Ureter (tissue), 1 donor: ENCODE measurements at places on chromosomes 6 and 20. TPM values are rescaled to one million over a fixed set of nuclear protein-coding genes. Genes with fewer than 3 reads are reported as not detected.
A peak's percentile ranks its signal among the peaks of the same experiment; 100 is the strongest.

GRCh38 chr6:43493230-43493629, 15.9 kb downstream of the TJAP1 start:
- DNase-seq, result no peak

GRCh38 chr6:136604928-136605510, 54.8 kb upstream of the MAP7 start:
- DNase-seq, result no peak

GRCh38 chr6:21845439-21846140, 252.0 kb downstream of the SOX4 start:
- no peak for DNase-seq

- DNase-seq, result no peak
Observed at GRCh38 chr6:89047473-89047872, 33.1 kb upstream of the PNRC1 start.

DNA sequence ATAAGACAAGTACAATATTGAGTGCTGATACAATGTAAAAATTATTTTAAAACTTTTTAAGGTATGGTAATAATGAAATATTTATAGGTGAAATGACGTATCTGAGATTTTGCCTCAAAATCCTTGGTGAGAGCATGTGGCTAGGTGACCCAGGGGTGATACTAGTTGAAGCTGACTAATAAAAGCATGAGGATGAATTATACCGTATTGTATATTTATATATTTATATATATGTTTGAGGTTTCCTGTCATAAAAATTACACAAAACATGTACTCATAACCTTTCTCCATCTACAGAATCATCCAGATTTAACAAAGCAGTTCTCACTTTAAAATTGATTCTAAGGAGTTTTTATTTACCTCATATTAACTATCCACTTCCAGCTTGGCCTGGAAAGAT, 358.1 kb downstream of the CDKAL1 start:
- no peak for DNase-seq

DNA sequence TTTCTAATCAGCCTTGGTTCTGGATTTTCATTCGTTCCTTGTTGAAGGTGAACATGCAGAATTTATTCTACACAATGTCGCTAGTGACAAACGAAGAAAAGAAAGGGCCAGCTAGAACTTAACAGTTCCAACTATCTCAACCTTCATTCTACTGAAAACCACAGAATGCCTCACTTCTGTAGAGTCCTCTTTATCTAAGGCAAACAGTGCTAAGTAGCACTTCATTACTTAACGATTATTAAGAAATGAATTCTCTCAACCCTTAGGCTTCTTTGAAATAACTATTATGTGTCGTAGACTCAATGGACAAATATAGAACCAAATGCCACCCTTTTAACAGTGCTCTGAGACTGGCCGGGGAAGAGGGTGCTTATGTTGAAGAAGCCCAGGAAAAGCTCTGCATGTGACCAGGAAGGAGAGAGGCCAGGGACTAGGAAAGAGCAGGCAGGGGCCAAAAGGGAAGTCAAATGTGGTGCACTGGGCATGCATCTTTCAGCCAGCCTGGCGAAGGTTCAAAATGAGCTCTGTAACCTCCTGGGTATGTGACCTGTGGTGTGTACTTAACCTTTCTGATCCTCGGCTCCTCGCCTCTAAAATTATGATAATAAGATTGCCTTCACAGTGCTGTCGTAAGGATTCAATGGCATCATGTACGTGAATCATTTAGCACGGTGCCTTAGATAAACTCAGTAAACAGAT, 55.4 kb upstream of the BMP2 start:
- DNase-seq, result no peak

TOX2 gene
- total RNA-seq, result 3.9 TPM

GRCh38 chr6:136067731-136068341, 182.3 kb downstream of the MTFR2 start:
- no peak for DNase-seq

- no peak for DNase-seq
Observed at GRCh38 chr20:38346247-38346651, at the start of gene LBP. Gene LBP, plus strand, starts transcription at chr20:38346482. Its CDS starts 35 bp downstream, at chr20:38346517.

DNA sequence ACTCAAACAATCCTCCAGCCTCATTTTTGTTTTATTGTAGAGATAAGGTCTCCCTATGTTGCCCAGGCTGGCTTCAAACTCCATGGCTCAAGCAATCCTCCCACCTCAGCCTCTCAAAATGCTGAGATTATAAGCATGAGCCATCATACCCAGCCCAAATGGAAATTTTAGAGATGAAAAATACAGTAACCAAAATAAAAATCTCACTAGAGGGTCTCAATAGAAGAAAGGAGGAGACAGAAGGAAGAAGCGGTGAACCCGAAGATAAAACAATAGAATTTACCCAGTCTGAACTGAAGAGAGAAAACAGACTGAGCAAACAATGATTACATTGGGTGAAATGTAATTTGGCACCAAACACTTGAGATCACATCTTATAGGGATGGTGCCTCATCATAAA, 16.7 kb upstream of the OLIG3 start:
- DNase-seq, result no peak

- DNase-seq, result no peak
Observed at GRCh38 chr6:28856620-28857005, 67.2 kb downstream of the TRIM27 start.

SAPCD1 gene
- total RNA-seq, result 2.8 TPM

DNA sequence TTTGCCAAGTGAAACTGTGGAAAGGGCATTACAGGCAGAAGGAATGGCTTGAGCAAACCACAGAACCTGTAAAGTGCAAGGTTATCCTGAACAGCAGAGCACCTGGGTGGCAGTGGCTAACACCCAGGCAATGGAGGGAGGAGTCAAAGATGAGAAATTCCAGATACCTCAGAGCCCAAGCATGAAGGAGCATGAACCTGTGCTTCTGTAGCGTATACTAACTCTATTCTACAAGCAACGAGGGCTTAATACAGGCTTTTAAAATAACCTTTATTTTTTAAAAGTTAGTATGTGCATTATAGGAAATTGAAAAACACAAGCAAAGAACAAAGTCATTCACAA, 77.0 kb downstream of the CNBD2 start:
- no peak for DNase-seq

WDR46 gene
- 53.8 TPM for total RNA-seq

FRK gene
- 11.5 TPM for total RNA-seq

DNA sequence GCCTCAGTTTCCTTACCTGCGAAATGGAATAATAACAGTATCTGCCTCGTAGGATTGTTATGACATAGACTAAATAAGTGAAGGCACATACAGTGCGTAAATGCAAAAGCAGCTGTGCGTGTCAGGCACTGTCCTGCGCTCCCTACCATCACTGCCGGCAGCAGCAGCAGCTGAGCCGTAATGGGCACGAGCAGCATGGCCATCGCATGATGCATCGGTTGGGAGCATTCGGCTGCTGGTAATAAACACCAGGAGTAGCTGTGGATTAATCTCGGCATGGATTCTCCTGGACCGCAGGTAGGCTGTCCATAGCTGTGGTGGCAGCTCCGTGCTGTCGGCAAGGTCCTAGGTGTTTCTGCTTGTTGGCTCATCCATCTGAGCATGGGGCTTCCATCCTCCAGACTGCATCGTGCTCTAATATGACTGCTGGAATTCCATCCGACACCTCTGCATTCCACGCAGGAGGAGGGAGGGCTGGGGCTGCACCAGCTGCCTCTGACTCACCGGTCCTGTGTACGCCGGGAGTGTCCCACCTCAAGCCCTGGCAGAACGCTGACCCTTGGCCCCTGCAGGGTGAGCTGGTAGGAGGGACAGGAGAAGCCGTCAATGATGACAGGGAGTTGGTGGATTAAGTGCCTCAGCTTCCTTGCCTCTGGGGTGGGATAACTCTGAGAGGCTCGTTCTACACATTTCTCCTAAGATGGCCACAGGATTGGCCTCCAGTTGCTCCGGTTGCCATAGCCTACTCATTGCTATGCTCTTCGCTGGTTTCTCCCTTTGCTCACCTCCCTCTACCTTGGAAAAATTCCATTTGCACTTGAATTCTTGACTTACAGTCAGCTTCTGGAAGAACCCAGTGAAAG, 100.9 kb upstream of the PMEPA1 start:
- no peak for DNase-seq

NOTCH4 gene
- total RNA-seq, result 19.4 TPM

SLC22A7 gene
- total RNA-seq, result not detected

- no peak for DNase-seq
Observed at GRCh38 chr6:69106511-69106910, 471.4 kb downstream of the ADGRB3 start.

TMEM200A gene
- 4.5 TPM for total RNA-seq

DNA sequence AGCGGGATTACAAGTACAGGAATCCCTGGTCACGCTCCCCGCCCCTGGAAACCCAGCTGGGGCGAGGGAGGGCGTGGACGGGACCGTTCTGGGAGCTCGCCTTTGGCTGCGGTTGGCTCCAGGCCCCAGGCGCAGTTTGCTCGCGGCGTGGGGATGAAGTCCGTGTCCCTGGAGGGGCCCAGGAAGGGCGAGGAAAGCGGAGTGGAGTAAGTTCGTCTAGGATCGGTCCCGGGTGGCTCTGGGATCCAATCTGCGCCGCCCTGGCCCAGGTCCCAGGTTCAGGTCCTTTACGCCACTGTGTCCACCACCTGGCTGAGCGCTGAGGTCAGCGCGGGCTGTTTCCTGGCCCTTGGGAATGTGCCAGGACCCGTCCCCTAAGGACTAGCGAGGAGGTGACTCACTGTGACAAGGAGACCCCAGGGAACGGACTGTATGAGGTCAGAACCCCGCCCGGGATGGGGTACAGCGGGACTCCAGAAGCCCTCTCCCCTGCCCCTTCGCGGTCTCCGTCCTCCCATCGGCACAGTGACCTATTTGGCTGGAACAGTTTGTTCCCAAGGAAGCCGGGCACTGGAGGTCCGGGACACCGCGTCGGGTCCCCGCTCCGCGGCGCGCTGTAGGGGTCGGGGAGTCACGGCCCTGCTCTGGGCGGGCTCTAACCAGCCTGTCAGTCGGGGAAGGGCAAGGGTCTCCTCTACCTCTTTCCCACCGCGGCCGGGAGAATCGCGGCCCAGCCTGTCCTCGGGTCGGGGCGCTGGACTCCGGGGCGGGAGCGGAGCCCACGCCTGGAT, 724 bp downstream of the CDKN1A start:
- DNase-seq, result peak; percentile 73

CLDN20 gene
- not detected for total RNA-seq

JPH2 gene
- total RNA-seq, result 35.2 TPM

GRCh38 chr6:69098910-69099309, 463.8 kb downstream of the ADGRB3 start:
- no peak for DNase-seq

SMIM29 gene
- total RNA-seq, result 43.2 TPM

ZNF165 gene
- total RNA-seq, result 1.6 TPM

IMPG1 gene
- not detected for total RNA-seq

DNA sequence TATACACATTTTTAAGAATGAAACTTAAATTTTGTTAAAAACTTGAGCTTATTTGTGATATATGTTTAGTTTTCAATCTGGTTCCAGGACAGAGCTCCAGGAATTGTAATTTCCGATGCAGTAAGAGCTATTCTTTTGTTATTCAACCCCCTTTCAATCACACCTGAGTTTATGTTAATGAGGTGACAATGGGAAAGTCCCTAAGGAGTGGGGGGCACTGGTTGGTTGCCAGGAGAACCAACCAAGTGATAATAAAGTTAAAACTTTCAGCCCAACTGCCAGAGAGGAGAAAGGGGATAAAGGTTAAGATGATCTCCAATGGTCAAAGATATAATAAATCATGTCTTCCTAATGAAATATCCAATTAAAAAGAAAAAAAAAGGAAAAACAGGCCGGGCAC, 19.8 kb downstream of the MDN1 start:
- DNase-seq, result no peak

DNA sequence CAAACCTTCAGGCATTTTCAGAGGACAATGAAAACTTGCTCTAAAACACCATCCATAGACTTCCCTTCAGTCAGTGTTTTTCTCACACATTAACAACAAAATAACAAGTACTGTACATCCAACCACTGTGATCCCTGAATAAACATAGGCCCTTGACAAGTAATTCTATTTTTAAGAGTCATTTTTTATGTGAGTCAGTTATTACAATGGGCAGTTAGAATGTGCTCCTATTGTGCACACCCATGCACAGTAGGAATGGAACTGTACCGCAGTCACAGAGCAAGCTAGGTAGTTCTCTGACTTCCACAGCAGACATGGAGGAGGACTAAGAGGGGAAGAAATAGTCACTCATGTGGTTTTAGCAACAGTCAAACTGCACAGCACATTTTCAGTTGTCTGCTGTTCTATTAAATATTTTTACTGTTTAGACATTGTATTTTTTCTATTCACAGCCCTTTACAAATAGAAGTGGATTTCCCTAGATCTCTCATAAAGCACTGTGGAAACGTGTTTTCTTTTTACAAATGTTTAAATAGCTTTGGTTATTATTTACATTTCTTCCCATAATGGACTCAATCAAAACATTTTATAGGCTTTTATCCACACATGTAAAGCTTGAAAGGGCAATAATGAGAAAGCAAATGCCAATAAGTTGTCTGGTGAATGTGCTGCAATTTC, 100.4 kb downstream of the JAG1 start:
- DNase-seq, result no peak

GRCh38 chr20:58890518-58891085, 38.1 kb downstream of the GNAS start:
- peak; percentile 81 for DNase-seq

CRISP2 gene
- total RNA-seq, result 0.60 TPM

DNA sequence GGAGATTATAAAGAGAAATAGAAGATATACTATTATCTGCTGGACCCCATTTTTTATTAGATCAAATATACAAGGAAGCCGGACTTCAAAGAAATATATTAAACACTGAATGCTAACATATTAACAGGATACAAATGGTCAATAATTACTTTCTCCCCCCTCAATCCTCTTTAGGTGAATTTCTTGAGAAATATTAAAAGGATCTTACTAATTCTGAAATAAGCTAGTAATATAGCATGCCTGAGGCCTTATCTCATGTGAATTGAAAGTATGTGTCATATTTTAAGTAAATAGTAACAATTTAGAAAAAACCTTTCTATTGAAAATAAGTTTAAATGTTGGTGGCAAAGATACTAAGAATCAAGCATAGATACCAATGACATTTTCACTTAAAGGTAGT, 954.7 kb upstream of the MAN1A1 start:
- DNase-seq, result no peak

- DNase-seq, result no peak
Observed at GRCh38 chr6:116624036-116624805, 7.9 kb downstream of the RSPH4A start.

DNA sequence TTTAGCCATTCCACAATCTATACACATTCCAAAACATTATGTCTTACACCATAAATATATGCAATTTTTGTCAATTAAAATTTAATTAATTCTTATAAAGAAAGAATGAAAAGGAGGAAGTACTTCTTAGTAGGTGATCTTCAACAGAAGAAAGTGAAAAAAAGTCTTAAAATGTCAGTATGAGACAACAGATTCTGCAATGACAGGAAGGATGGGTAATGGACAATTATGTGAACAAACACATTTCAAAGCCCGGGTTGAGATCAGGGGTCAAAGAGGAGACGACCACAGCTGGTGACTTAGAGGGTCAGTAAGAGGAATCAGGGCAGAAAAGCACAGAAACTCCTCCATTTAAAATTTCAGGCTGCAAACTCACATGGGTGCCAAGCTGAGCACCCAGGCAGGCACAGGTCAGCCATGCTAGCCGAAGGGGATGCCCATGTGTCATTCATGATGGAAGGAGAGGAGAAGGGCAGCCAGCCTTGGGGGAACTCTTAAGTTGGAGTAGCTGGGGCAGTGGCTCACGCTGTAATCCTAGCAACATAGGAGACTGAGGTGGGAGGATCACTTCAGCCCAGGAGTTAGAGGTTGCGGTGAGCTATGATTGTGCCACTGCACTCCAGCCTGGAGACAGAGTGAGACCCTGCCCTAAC, 11.0 kb downstream of the VSX1 start:
- DNase-seq, result no peak

GRCh38 chr6:148794797-148795196, 48.0 kb downstream of the UST start:
- DNase-seq, result no peak

GRCh38 chr6:133436652-133437051, 195.5 kb downstream of the EYA4 start:
- no peak for DNase-seq

ZFP57 gene
- total RNA-seq, result 3.0 TPM
